Renal cortical epithelial cell (primary cell): ENCODE measurements at places on chromosomes 3 and 15. TPM values are rescaled to one million over a fixed set of nuclear protein-coding genes. Genes with fewer than 3 reads are reported as not detected.

DNA sequence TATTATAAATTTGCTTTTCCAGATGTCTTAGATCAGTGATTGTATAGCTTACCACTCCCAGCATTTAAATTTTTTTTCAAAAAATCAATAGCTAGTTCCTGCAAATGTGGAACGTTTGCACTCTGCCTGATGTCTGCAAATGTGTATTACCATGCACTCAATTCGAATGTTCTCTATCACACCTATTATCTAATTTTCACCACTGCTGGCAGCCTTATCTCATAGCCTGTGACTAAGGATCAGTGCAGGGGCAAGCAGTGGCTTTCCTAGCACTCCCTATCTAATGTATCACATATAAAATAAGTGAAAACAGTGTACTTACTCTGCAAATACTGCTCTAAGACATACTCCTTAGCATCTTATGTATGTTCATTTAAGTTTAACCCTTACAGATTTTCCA is 196.3 kb upstream of the PLSCR5 start:
- DNase-seq = no peak

DNA sequence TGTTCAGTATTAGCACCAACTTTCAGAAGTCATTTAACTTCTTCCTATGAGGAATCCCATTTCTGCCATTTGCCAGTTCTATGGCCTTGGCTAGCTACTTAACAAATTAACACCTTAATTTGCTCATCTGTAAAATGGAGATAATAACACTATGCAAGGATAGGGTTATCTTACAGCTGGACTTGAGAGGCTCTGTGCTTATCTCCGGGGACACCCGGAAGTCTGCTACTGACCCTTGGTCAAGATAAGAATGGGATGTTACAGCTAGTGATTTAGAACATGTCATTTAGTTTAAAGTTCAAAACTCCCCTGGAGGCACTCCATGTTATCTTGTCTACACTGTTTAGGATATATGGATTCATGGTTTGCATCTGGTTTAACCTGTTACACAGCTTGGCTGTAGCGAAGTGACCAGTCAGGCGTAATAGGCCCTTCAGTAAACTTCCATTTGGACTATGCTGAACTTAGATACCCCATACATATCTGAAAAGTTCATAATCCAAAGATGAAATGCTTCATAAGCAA is 156.0 kb upstream of the CD96 start:
- no peak for DNase-seq

DNA sequence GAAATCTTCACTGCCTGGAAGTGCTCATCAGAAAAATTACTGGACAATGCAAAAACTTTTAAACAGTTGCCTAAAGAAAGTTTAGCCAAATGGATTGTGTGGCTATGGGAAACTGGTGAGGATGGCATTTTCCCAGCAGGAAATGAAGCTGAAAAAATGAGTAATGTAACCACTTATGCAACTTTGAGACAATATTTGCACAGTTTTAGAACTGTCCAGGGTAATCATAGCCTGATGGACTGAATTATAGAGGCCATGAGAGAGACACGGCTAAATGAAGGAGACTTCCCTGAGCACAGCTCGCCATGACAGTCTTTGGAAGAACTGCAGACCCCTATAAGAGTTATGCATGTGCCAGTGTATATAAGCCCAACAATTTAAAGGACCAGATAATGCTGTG is 881.5 kb downstream of the VGLL3 start:
- no peak for DNase-seq

Gene SCN11A
- total RNA-seq = under 0.01 and 0.15 TPM in 2 replicates

- no peak for DNase-seq
Measured at GRCh38 chr15:101107625-101108460, 144.0 kb downstream of the CHSY1 start.

- no peak for DNase-seq
Measured at GRCh38 chr3:123424999-123425712, 23.7 kb downstream of the ADCY5 start.

Gene APBA2
- 8.5 and 11.7 TPM in 2 replicates for total RNA-seq

Gene FHIT
- 1.4 and 5.5 TPM in 2 replicates for total RNA-seq

- DNase-seq = no peak
Measured at GRCh38 chr3:161598639-161599038, 102.0 kb downstream of the OTOL1 start.

Gene ZDHHC19
- not detected in 2 replicates for total RNA-seq

GRCh38 chr3:186283096-186283495 is 78.9 kb downstream of the DGKG start:
- DNase-seq = no peak

Gene MED12L
- under 0.01 and 0.30 TPM in 2 replicates for total RNA-seq

Gene TM4SF1
- 63.8 and 247 TPM in 2 replicates for total RNA-seq

Gene MKRN2OS
- 1.8 and 2.8 TPM in 2 replicates for total RNA-seq

Gene RPUSD2
- 12.7 and 17.7 TPM in 2 replicates for total RNA-seq

GRCh38 chr3:53243165-53243564 is 12.7 kb downstream of the TKT start:
- DNase-seq = peak; percentile 48

Gene SOX14
- total RNA-seq = not detected in 2 replicates

Gene MUSTN1
- not detected in 2 replicates for total RNA-seq

GRCh38 chr15:94692710-94693109 is 461.3 kb downstream of the MCTP2 start:
- no peak for DNase-seq

DNA sequence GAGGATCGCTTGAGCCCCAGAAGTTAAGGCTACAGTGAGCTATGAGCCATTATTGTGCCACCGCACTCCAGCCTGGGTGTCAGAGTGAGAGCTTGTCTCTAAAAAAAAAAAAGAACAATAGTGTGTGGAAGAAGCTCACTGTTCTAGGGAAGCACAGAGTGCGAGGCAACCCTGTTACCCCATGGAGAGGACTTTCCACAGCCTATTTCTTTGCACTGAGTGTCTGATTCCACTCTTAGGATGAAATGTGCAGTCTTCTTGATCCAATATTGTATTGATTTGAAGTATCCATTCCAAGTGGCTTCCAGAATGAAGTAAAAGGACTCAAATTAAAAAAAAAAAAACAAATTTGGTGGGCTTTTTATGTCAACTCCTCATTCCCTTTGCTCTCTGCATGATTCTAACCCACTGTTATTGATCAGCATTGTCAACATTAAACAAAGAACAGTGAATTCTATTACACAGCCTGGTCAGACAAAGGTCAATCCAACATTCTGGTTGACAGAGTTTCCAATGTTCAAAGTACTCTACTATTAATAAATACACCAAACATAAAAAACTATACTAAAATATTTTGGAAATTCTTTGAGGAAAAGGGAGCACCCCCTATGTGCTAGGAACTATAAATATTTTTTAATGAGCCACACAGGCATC is 150.2 kb upstream of the PTPRG start:
- DNase-seq = no peak

Gene GP5
- total RNA-seq = under 0.01 and 0.10 TPM in 2 replicates

DNA sequence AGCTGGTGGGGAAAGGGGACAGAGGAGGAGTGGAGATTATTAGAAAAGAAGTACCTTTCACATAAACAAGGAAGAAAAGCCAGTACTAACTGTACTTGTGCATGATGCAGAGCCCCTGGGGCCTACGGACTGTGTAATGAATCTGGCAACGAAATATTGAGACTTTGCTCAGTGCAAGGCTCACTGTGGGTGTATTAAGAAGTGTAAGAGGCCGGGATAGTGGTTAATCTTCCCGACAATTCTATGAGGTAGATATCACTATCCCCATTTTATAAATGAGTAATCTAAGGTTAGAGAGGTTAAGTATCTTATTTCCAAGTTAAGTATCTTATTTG is 89.5 kb downstream of the WDR76 start:
- no peak for DNase-seq

- no peak for DNase-seq
Measured at GRCh38 chr3:190644035-190644434, 130.2 kb downstream of the IL1RAP start.

Gene AMT
- total RNA-seq = 0.52 and 0.85 TPM in 2 replicates

Gene RPLP1
- total RNA-seq = 25.3 and 46.9 TPM in 2 replicates

Gene BTBD1
- 70.8 and 86.8 TPM in 2 replicates for total RNA-seq

- no peak for DNase-seq
Measured at GRCh38 chr15:99963976-99964375, 230.7 kb upstream of the LYSMD4 start.

DNA sequence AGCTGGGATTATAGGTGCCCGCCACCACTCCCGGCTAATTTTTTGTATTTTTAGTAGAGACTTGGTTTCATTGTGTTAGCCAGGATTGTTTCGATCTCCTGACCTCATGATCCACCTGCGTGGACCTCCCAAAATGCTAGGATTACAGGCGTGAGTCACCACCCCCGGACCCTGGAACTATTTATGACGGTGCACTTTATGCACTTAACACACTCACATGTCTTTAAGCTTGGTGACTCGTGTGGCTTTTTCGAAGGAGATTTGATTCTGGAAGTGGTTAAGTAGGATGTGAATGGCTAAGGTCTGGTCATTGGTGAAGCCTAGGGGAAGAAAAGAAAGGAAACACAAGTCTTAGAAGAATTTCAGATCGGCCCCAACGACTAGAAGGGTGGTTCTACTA is 20.3 kb downstream of the BBS4 start:
- peak; percentile 11 for DNase-seq

GRCh38 chr15:76391309-76391708 is 54.7 kb downstream of the ISL2 start:
- DNase-seq = no peak

DNA sequence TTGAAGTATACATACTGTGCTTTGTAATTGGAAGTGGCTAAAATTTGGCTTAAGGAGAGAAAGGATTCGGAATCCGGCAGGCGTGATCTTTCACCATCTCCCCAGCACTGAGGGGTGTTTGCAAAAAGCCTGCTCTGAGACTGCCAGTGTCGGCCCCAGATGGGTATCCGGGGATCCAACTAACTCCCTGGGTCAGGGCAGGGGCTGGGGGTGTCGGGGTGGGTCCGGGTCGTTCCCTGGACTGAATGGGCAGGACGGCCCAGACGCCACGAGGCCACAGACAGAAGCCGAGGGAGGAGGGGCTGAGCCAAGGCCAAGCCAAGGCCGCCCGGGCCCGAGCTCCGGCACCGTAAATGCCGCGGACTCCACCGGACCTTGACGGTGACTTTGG is 349 bp downstream of the PPIB start:
- DNase-seq = no peak
